SK-N-SH treated with all-trans-retinoic acid at 6 μM for 48 hours (cell line): ENCODE measurements at places on chromosomes 12 and 14.

GRCh38 chr12:51969643-51970042 is 18.1 kb downstream of the ACVR1B start:
- no peak for ATAC-seq

DNA sequence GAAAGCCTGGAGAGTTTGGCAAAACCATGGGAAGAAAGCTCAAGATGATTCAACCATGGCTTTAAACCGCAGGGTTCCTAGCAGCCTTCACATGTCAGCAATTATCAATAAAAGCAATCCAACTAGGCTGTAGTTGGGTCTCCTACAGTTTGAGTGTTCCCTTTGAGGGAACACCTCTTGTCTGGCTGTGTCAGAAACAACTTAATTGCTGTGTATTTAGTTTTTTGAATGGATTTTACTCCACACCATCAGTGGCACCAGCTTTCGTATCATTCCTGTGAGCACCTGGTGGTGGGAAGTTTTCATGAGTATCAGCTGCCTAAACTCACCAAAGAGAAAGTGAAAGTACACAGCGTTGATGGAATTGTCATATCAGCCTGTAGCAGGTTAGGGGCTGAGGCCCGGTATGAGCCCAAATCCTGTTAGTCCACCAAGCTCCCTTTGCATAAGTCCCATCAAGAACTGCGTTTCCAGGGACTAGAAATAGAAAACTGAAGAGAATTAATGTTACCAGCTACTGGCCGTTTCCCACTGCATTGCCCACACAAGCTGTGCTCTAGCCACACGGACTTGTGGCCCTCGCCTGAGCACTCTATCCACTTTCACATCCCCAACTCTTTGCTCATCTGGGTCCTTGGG is 10.9 kb upstream of the IL26 start:
- no peak for ATAC-seq

GRCh38 chr14:98984027-98984718 is 287.8 kb downstream of the BCL11B start:
- no peak for ATAC-seq

DNA sequence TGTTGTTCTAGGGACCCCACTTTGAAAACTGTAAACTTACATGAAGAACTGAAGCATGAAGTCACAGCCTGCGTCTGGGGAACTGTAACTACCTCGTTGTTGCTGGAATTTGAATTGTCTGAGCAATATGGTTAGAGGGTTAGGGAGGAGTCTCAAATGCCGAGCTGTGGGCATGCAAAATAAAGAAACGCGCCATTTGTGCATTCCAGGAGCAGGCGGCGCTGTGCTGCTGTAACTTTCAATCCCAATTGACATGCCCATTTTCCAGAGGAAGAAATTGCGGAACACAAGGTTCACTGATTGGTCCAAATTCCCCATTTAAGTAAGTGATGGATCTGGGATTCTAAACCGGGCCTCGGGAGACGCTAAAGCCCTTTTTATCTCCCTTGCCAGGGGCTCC is 61.3 kb downstream of the ZNF664 start:
- ATAC-seq: no peak
